CD4-positive, alpha-beta T cell treated with Interleukin-4 for 4 hours (primary cell): ENCODE measurements at places on chromosomes 4 and X.

- DNase-seq = no peak
These were observed 284.8 kb upstream of the FGF13 start for GRCh38 chrX:138996268-138996667.

DNA sequence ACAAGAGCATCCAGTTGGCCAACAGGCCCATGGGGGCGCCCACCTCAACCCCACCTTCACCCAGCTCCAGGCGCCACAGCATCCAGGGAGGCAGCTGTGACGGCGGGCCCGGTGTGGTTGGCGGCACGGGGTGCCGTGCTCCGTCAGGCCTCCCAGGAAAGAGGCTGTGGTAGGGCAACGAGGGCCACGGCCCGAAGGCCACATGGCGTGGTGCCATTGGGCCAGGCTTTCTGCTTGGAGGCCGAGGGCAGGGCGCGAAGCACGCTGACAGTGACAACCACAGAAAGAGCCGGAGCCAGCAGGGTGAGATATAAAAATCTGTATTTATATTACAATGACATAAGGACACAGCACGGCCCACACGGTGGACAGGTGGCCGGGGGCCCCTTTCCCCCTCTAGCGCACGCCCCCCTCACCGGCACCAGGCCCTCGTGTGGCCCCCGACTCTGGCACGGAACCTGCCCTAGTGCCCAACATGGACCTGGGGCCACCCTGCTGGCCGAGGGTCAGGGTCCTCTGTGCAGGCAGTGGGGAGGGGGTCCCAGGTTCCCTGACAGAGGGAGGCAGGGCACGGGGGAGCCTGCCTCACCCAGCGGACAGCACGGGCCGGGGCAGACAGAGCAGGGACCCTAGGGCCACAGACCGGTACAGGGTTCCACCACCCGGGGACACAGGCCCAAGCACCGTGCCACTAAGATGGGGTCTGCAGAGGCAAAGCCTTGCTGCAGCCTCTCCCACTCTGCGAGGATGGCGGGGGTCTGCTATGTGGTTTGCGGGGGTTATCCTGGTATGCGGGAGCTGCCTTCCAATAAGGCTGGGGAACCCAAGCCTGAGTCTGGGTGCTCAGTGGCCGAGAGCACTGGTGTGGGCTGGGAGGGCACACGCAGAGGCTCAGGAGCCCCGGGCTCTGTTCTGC, 5.5 kb upstream of the HAUS3 start:
- no peak for DNase-seq

DNA sequence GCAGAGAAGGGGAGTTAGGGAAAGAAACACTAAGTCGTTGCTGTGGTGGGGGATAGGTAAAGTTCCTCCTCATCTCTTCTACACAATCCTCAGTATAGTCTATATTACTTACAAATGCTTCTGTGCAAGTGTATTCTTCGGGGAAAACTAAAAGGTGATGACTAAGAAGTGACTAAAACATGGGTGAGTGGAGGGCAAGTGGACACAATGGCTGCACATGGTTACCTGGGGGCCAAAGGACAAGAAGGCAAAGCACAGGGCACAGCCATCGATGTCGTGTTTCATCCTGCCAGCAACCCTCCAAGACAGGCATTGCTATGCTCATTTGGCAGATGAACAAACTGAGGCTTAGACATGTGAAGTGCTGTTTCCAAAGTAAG, 35.5 kb upstream of the CCKAR start:
- DNase-seq = no peak

- DNase-seq = peak; percentile 45
These were observed 13.8 kb upstream of the ENOX2 start for GRCh38 chrX:130916636-130917422.

- peak; percentile 31 for DNase-seq
These were observed 12.8 kb downstream of the MTM1 start for GRCh38 chrX:150581093-150581775.

DNA sequence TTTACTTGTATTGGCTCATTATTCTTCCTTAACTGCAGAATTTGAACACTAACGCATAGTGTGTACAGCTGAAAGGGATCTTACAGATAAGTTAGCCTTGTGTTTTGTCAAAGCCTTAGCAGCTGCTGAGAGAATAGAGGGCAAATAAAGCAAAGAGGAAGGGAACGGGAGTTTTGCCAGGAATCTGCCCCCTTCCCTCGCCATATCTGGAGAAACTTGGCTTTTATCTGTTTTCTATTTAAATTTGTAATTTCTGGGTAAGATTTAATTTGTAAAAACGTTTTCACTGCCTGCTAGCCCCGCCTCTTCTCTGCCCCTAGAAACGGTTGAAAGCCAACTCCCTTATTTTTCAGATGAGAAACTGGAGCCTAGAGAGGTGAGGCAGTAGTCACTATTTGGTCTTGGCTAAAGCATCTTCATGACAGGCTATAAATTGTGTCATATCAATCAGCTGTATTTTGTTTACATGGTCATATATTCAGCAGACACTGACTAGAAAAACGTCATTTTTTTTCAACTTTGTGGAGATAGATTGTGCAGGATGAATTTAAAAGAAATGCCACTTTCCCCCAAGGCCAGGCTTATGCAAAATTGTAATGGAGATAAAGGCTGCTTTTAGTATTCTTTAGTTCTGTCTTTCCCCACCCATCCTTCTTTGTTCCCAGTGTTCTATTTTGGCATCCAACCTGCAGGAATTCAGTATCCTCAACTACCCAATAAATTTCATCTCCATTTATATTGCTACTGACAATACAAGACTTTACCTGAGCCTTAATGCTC, 319.4 kb downstream of the SH2D1A start:
- DNase-seq = no peak

DNA sequence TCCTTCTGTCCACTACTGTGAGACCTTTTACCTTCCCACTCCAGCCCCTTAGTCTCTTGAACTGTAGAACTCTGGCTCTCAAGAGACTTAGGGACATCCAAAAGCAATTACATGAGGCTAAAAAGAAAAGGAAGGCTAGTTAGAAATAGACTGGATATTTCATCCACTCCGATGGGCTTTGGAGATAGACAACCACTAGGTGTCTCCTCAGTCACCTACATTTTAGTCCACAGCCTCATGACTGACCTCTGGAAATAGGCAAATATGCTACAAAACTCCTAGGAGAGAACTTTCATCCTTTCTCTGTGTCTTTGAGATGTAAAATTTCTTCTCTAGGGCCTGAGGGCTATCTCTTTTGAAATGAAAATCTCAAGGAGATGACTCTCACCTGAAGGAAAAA, 45.1 kb upstream of the LAMP2 start:
- no peak for DNase-seq

GRCh38 chrX:56796641-56797395, 67.8 kb downstream of the NBDY start:
- DNase-seq = no peak

- DNase-seq = peak; percentile 18
These were observed 1.5 kb downstream of the ACSL1 start for GRCh38 chr4:184824081-184824775.

DNA sequence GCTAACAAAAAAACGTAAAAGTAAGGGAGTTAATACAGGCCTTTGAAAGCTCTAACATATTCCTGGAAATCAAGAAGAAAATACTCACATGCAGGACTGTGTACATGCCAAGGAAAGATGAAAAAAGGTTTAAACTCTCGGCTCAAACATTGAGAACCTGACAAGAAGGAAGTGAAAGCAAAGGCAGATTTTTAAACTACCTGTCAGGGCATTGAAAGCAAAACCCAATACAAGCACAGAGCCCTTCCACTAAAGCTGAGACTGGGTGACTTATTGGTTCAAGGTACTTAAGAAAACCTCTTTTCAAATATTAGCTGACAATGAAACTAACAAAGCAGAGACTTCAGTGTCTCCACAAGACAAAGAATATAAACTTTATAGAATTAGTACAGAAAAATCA, 313.0 kb upstream of the GRID2 start:
- DNase-seq = no peak

GRCh38 chrX:98717970-98718369, 1692.1 kb downstream of the PCDH19 start:
- no peak for DNase-seq

- DNase-seq = no peak
These were observed 143.0 kb downstream of the RASL11B start for GRCh38 chr4:53005149-53005546.

DNA sequence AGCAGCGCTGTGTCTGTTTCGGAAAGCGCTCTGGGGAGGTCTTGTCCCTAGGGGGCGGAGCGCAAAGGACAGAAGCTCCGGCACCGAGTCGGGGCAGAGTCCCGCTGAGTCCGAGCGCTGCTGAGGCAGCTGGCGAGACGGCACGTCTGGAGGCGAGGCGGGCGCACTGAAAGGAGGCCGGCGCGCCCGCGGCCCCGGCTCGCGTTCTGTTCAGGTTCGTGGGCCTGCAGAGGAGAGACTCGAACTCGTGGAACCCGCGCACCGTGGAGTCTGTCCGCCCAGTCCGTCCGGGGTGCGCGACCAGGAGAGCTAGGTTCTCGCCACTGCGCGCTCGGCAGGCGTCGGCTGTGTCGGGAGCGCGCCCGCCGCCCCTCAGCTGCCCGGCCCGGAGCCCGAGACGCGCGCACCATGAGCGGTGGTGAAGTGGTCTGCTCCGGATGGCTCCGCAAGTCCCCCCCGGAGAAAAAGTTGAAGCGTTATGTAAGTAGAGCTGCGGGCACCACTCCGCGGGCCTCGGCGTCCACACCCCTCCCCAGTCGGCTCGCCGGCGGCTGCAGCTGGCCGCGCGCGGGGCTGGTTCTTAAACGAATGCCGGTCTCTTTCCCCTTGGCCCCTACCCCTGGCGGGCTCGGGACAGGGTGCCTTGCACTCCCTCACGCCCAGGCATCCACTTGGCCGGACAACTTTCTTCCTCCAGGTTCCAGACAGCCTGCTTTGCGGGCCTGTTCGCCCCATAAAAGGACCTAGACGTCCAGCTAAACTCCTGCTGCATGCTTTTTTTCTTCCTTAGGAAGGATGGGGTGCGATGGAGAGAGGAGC, at the start of gene GAB1:
TSS of gene GAB1 (plus strand) at position 96 of the 819 bp plus-strand sequence. CDS start at position 409, 313 bp downstream.
- peak; percentile 6 for DNase-seq

- no peak for DNase-seq
These were observed 111.4 kb downstream of the LUZP4 start for GRCh38 chrX:115400960-115401359.

DNA sequence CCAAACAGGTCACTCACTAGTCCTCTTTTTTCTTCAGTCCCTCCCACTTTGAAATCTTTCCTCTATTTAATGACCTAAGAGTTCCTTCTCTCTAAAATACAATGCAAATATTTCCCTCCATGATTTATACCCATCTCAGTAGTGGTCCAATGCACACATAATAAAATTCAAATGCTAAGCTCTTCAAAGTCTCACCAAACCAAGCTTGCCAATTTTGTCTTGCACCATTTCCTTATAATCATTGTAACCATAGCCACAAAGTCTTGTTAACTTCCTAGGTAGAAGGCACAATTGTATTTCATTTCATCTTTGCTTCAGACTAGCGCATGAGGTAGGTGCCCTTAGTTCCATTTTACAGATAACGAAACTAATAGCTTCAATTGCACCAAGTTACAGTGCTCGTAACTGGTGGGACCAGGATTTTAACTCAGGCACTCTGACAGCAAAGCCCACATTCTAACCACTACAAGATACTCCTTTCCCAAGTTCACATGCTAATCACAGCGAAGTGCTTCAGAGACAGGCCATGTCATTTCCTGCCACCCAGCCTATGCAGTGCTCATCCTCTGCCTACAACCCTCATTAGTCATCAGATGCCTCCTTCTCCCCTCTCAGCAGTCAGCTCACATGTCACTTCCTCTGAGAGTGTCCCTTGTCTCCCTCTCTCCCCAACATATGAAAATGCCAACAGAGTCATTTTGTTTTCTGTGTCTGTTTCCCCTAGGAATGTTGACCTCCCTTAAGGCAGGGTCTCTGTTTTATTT, 66.9 kb upstream of the PPARGC1A start:
- no peak for DNase-seq

GRCh38 chr4:53119680-53120079, 246.2 kb downstream of the SCFD2 start:
- DNase-seq = no peak

DNA sequence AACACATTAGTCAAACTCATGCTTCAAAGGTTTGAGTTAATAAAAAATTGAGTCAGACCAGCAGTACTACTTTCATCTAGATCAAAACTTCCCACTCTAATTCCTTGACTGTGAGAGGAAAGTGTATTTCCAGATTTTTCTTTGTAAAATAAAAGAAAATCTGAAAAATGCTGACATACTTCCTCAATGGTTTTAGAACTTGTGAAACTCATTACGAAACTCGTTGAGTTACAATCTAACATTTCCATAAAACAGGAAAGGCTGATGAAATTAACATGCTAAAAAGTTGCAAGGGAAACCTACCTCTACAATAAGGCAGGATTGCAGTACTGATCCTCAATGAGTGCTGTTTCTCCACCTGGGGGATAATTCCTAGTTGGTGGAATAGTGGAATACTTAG, 217.8 kb upstream of the HCCS start:
- DNase-seq = no peak
